NCI-H1092 (cell line): ENCODE measurements at places on chromosomes 6 and 20.

- no peak for DNase-seq
Measured at GRCh38 chr6:35046103-35046502, 95.0 kb downstream of the TCP11 start.

DNA sequence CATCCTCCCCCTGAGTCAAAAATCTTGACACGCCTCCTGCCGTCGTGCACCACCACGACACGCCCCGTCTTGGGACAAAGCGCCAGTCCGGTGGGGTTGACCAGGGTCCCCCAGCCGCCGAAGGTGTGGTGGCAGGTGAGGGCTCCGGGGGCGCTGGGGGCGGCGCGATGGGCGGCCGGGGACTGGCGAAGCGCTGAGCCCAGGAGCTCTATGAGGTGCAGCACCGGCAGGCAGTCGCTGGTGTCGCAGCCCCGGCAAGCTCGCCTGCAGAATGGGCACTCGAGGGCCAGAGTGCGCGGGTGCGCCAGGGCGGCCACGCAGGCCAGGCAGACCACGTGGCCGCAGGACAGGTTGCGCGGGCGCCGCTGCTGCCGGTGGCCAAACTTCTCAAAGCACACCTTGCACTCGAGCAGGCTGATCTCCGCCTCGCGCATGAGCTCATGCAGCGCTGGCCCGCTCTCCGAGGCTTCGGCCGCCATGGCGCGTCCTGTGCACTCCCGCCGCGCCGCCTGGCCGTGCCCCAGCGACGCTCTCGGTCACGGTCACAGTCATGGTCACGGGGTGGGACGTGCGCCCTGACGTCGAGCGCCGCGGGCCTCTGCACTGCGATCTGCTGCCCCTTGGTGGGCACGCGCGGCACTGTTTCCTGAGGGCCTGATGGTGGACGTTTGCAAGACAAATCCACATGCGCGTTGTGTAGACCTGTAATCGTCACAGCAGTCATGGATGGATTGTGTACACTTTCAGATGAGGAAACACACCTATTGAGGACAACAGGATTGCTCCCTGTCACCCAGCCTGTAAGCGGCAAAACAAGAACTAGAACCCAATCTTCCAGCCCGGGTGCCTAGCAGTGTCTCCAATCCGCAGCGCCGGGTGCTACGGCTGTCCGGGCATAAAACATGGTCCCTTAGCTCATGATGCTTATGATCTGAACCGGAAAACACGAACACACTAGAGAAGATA is at the start of gene NHLRC1:
TSS of gene NHLRC1 (minus strand) at position 550 of the 966 bp plus-strand sequence. CDS start at position 479, 71 bp downstream.
- peak; percentile 61 for DNase-seq

DNA sequence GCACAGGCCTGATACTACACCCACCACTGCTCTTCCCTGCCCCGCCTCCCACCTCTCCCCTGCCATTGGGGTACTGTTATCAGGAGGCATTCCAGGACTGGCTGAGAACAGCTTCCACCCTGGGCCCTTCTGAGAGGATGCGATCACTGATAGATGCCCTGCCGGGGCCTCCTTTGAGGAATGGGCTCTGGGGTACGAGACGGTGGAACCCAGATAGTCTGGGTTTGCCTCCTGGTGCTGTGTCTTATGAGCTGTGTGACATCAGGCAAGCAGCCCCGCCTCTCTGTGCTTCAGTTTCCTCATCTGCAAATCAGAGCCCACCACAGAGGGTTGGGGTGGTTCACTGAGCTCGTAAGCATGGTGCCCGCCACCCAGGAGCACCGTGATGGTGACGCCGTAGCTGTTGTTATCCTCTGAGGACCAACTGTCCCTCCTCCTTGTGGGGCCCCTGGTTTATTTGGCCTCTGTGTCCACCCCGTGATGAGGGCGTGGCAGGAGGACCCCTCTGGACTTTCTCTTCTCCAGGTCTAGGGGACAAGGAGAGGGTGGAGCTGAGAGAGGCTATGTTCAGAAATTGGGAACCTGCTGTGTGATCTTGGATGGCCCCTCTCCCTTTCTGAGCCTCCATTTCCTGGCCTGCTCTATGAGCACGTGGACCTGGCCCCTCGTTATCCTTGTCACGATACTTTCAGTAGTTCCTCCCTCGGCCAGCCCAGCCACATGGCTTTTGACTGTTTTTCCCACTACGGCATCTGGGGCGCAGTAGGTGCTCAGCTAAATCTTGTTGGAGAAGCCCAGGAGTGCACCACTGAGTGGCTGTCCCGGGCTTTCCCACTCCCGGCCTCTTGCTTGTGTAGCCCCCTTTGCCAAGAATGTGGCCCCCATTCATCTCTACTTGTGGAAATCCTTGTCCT is 18.3 kb downstream of the SRC start:
- DNase-seq: no peak

GRCh38 chr6:3151691-3152090 is 5.7 kb downstream of the TUBB2A start:
- peak; percentile 38 for DNase-seq

DNA sequence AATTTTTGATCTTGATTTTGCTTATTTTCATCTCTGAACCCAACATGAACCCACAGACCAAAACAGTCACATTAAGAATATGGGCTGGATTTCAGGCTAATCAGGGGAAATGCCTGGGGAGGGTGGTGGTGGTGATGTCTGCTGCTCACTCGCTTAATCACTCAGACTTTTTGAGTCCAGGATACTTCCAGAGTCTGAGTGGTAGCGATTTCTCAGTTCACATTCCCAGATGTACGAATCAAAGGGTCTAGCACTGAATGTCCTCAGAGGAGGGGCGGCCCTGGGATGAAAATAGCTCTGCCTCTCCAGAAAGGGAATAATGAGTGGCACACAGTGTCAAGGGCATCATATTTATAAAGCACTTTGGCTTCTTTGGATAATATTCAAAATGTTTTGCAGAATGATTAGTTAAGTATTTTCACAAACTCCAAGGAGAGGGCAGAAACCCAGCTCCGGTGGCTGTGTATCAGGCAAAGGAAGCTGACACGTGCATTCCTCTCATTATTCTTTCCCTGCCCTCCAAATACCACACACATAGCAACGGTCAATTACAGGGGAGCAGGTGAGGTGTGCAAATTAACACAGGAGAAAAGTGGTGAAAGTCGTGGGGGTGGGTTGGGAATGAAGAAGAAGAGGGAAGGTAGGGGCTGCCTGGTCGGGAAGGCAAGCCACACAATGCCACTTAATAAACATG is 345.2 kb upstream of the RSPO3 start:
- DNase-seq: no peak

DNA sequence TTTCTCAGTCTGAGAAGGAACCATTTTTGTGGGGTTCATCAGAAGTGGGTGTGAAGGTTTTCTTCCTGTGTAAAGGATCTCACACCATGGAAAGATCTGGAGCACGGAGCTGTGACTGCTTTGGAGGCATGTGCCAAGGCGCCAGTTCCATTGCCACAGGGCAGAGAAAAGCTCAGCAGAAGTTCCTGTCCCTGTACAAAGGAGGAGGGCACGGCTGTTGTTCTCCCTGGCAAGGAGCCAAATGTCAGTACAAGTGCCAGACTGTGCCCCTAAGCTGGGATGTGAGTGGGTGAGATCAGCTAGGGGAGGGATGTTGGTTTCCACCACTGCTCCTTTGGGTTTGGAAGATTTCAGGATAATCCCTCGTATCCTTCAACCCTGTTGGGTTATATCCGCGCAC is 117.3 kb downstream of the CRYBG1 start:
- peak; percentile 2 for DNase-seq

DNA sequence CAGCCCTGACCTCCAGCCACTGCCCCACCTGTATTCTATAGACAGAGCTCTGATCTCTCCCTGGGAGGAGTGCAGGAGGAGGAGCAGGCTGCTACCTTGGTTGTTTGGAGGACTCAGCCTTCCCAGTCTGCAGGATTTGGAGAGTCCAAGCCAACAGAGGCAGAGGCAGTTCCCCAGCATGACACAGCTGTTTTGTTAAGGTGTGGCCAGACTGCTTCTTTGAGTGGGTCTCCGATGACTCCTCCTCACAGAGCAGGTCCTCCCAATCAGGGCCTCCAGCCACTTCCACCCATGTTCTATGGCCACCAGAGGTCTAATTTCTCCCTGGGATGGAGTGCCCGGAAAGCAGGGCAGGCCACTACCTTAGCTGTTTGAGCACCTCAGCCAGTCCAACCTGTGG is 203.5 kb downstream of the HACE1 start:
- no peak for DNase-seq

- DNase-seq: no peak
Measured at GRCh38 chr20:59062081-59062480, 19.5 kb upstream of the PRELID3B start.

- no peak for DNase-seq
Measured at GRCh38 chr20:46071573-46071972, 18.2 kb downstream of the NCOA5 start.

DNA sequence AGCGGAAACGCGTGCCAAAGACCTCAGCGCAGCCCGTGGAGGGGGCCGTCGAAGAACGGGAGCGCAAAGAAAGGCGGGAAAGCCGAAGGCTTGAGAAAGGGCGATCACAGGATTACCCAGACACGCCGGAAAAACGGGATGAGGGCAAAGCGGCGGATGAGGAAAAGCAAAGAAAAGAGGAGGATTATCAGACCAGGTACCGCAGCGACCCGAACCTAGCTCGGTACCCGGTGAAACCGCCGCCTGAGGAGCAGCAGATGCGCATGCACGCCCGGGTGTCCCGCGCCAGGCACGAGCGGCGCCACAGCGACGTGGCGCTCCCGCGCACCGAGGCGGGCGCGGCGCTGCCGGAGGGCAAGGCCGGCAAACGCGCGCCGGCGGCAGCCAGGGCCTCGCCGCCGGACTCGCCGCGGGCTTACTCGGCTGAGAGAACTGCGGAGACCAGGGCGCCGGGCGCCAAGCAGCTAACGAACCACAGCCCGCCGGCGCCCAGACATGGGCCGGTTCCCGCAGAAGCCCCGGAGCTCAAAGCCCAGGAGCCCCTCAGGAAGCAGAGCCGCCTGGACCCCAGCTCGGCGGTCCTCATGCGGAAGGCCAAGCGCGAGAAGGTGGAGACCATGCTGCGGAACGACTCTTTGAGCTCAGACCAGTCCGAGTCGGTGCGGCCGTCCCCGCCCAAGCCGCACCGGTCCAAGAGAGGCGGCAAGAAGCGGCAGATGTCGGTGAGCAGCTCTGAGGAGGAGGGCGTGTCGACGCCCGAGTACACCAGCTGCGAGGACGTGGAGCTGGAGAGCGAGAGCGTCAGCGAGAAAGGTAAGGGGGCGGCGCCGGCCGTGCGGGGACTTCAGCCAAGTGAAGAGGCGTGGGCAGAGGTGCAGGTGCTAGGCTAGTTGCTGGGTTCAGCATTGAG is 296.2 kb downstream of the RIMS1 start:
- DNase-seq: peak; percentile 13

DNA sequence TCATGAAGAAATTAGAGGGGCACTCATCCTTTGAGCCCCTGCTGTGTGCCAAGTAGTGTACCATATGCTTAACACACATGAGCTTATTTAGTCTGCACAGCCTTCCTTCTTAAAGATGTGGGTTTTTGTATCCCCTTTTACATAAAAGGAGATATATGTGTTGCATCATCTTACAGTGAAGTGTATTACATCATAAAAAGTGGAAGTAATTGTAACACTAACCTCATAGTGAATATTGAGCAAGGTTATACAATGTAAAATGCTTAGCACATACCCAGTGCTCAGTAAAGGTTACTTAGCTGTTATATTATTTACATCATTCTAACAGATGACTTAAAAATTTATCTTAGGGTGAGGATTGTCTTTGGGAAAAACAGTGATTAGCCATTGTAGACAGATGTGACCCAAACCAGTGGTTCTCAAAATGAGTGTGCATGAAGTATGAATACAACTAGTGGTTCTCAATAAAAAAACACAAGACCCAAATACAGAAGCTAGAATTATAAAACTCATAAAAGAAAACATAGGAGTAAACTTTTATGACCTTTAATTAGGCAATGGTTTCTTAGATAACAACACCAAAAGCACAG is 3.8 kb upstream of the PIGU start:
- DNase-seq: no peak

DNA sequence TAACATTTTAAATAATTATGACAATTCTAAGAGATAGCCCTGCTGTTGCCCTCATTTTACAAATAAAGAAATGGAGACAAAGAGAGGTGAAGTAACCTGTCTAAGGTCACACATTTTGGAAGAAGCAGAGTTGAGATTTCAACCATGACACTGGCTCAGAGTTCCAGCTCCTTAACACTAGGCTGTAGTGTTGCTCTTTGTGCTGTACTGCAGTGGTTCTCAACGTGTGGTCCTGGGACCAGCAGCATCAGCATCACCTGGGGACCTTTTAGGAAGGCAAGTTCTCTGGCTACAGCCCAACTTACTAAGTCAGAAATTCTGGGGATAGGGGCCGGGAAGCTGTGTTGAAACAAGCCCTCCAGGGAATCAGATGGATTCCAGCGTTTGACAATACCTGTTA is 62.4 kb upstream of the FERMT1 start:
- no peak for DNase-seq

DNA sequence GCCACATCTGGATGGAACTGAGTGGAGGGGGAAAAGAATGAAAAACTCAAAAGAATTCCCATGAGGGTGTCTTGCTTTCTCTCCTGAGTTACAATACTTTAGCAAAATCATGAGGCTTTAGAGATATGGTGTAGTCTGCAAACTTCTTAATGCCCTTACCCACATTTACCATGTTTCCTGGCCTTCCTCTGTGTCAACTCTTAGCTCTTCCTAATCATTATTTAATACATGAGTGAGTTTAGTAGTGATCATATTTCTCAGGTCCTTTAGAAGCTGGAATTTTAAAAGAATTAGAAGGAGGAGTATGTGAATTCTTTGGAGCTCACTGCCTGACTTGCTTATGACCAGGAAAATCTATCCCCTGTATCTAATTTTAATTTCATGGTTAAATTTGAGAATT is 39.0 kb downstream of the STX11 start:
- no peak for DNase-seq

- DNase-seq: no peak
Measured at GRCh38 chr20:62307226-62308101, 4.7 kb downstream of the ADRM1 start.

GRCh38 chr6:15352220-15352619 is 106.4 kb downstream of the JARID2 start:
- DNase-seq: no peak

DNA sequence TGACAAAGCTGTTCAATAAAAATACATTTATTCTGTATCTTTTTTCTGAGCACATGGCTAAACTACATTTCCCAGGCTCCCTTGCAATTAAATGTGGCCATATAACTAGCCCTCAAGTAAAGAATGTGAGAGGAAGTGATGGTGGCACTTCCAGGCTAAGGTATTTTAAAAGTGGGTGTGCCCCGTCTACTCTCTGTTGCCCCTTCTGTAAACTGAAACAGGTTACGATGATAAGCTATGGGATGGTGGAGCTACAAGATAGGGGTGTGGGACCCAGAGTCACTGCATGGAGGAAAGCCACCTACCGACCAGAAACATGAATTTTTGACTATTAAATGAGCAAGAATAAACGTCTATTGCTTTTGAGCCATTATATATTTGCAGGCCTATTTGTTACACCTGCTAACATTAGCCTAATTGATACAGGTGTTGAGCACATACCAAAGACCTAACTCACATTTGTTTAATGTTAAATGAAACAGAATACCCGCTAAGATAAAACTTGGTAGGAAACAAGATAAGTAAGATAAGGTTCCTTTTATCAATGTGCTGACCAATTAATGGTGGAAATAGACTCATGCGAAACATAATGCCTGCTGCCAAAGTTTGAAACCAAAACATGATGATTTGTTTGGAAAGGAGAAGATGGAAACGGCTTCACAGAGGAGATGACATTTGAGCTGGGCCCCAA is 3.1 kb downstream of the FYN start:
- no peak for DNase-seq

GRCh38 chr20:45429618-45430017 is 13.7 kb downstream of the PIGT start:
- no peak for DNase-seq
